ENCODE measurements at places on chromosomes 1 and 21.

DNA sequence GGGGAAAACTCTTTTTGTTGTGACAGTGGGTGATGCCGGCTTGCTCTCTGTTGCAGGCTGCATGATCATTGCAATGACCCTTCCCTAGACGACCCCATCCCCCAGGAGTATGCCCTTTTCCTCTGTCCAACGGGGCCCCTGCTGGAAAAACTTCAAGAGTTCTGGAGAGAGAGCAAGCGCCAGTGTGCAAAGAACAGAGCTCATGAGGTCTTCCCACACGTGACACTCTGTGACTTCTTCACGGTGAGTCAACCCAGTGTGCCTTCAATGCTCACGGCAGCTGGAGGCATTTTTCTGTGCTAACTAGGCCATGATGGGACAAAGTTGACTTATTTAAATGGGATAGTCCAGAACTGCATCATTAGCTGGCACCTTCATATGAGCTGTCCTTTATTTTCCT, 5.7 kb downstream of the UBASH3A start:
- ATAC-seq, result peak; percentile 21

- ATAC-seq, result no peak
These were observed 147.6 kb downstream of the ADSS2 start for GRCh38 chr1:244304156-244304555.

- ATAC-seq, result no peak
These were observed 6.8 kb downstream of the CDC14A start for GRCh38 chr1:100359139-100359538.

GRCh38 chr1:54965624-54966340, 14.6 kb upstream of the TMEM61 start:
- peak; percentile 66 for ATAC-seq

GRCh38 chr1:160864173-160864572, 1.5 kb upstream of the CD244 start:
- ATAC-seq, result no peak

DNA sequence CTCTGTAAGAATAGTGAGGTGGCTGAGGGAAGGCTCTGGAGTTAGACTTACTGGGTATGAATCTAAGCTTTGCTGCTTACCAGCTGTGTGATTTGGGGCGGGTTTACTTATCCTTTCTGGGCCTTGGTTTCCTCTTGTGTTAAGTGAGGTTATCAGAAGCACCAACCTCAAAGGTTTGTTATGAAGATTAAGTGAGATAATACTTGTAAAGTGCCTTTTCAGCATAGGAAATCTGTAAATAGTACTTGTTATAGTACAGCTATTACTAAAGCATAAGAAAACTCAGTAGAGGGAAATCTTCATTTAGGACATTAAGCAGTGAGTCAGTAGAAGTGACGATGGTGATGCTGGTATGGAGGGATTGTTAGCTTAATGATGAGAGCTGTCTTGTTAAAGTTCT, 12.1 kb downstream of the HHAT start:
- peak; percentile 41 for ATAC-seq

DNA sequence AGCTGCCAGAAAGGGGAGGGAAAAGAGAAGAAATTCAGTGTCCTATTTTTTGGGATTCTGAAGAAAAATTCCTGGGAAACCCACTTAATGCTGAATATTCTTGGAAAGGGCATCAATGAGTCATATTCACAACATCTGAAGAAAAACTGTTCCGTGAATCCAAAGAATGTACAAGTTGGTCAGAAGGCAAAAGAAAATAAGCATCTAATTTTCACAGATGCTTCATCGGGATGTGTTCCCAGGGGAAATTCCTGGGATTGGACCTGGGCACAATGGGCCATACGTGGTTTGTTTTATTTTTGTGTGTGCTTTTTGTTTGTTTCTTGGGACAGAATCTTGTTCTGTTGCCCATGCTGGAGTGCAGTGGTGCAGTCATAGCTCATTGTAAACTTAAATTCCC, 112.2 kb downstream of the MAP3K21 start:
- ATAC-seq, result no peak
